Tibial nerve (tissue), 4 donors: ENCODE measurements at places on chromosomes 2 and 18. TPM values are rescaled to one million over a fixed set of nuclear protein-coding genes. Genes with fewer than 3 reads are reported as not detected.

The ZNF396 gene
- total RNA-seq: 3.3 TPM

The TMEM200C gene
- total RNA-seq: not detected

DNA sequence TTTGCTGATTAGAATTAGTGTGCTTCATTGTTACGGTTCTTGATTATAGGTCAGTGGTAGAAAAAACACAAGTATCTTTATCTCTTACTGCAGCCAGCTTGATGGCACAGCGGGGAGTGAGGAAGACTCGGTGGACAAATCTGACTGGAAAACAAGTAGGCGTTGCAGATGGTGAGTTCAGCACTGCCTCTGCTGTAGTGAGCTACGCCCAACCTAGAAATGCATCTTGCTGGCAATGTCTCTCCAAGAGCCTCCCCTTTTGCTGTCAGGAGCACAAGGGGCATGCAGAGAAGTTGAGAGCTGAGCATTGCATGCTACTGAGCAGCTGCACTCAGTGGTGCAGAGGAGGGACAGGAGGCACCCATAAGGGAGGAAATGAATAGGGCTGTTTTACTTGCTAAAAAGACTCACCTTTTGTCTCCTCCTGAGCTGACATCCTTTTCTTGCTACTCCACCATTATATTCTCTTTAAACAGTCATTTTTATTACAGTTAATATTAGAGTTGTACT, 977.3 kb upstream of the ACVR2A start:
- H3K36me3 ChIP-seq: no peaks in the 10 kb centered on the region
- no peaks in the 10 kb centered on the region for H3K27me3 ChIP-seq
- H3K27ac ChIP-seq: no peak overlapping the region
- H3K4me1 ChIP-seq: no peaks in the 10 kb centered on the region
- DNase-seq: no peak
- no peak overlapping the region for H3K4me3 ChIP-seq

- no peaks in the 10 kb centered on the region for H3K4me1 ChIP-seq
- no peak for DNase-seq
- no peaks in the 10 kb centered on the region for H3K27me3 ChIP-seq
These were observed 15.1 kb downstream of the PLCD4 start for GRCh38 chr2:218622606-218623365.

- no peak overlapping the region for H3K4me3 ChIP-seq
- H3K4me1 ChIP-seq: peaks cover 21% of the 10 kb centered on the region
- DNase-seq: no peak
- no peaks in the 10 kb centered on the region for H3K27me3 ChIP-seq
- H3K27ac ChIP-seq: peak overlapping the region; percentile 72
These were observed 16.5 kb upstream of the FAHD2A start for GRCh38 chr2:95386031-95386430.

GRCh38 chr2:209526561-209526960, 102.7 kb downstream of the MAP2 start:
- no peak overlapping the region for H3K4me3 ChIP-seq
- H3K27ac ChIP-seq: peak overlapping the region; percentile 28
- H3K4me1 ChIP-seq: no peaks in the 10 kb centered on the region
- H3K27me3 ChIP-seq: no peaks in the 10 kb centered on the region
- DNase-seq: no peak

- no peak for DNase-seq
- no peaks in the 10 kb centered on the region for H3K36me3 ChIP-seq
- no peak overlapping the region for H3K27ac ChIP-seq
- no peaks in the 10 kb centered on the region for H3K4me1 ChIP-seq
- H3K27me3 ChIP-seq: no peaks in the 10 kb centered on the region
These were observed 22.4 kb downstream of the CRYGD start for GRCh38 chr2:208101716-208102631.

GRCh38 chr18:36153771-36154170, 24.1 kb downstream of the ELP2 start:
- no peak overlapping the region for H3K4me3 ChIP-seq
- no peaks in the 10 kb centered on the region for H3K27me3 ChIP-seq
- peaks cover 95% of the 10 kb centered on the region for H3K36me3 ChIP-seq
- no peak for DNase-seq
- peaks cover 11% of the 10 kb centered on the region for H3K4me1 ChIP-seq

DNA sequence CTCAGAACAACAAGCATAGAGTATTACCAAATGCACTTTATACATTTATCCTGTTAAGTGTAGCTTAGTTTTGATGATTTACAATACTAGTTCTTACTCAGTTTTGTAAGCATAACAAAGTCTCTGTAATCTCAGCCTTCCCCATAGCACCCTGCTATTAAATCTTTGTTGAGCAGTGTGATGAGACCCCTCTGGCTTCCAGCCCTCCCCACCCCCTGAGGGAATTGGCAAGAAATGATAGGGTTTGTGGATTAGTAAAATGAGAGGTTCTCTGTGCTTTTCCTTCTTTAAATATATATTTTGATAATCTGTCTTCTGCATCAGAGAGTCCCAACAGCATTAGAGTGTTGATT, 37.2 kb downstream of the ZNF521 start:
- DNase-seq: no peak
- H3K4me1 ChIP-seq: no peaks in the 10 kb centered on the region
- H3K27ac ChIP-seq: no peak overlapping the region
- no peaks in the 10 kb centered on the region for H3K36me3 ChIP-seq

GRCh38 chr18:69239849-69240674, 160.6 kb upstream of the DOK6 start:
- no peak overlapping the region for H3K27ac ChIP-seq
- DNase-seq: no peak
- H3K36me3 ChIP-seq: no peaks in the 10 kb centered on the region
- H3K27me3 ChIP-seq: no peaks in the 10 kb centered on the region
- no peaks in the 10 kb centered on the region for H3K4me1 ChIP-seq

DNA sequence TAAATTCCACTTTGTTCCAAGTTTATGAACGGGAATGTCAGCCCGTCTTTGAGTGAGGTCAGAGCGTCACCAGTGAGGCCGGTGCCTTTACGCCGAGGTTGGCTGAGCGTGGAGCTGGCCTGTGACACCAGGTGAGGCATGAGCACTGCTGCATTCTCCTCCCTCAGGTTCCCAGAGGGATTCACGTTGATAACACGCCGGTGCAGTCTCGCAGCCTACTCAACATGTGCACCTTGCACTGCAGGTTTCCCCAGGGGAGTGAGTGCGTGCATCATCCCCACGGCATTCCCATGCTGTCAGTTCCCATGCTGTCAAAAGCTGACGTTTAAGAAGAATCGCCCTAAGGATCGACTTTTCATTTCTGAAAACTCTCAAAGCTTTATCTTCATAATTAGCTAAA, 213.3 kb downstream of the LDLRAD4 start:
- no peak overlapping the region for H3K27ac ChIP-seq
- H3K27me3 ChIP-seq: no peaks in the 10 kb centered on the region
- no peak overlapping the region for H3K4me3 ChIP-seq
- H3K4me1 ChIP-seq: no peaks in the 10 kb centered on the region
- no peak for DNase-seq

DNA sequence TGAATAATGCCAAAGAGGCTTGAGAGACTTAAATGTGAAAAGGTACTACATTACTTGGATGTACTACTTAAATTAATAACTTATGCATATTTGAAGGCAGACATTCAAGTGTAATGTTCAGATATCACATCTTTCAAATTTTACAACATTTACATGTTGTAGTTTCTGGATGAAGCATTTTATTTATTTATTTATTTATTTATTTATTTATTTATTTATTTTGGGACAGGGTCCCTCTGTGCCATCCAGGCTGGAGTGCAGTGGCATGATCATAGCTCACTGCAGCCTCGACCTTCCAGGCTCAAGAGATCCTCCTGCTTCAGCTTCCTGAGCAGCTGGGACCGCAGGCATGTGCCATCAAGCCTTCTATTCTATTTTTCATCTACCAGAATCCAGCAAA, 596.4 kb downstream of the ERBB4 start:
- DNase-seq: no peak
- H3K4me3 ChIP-seq: no peak overlapping the region
- H3K4me1 ChIP-seq: no peaks in the 10 kb centered on the region
- H3K27me3 ChIP-seq: no peaks in the 10 kb centered on the region
